T-cell (primary cell): ENCODE measurements at places on chromosomes 7 and 10. TPM values are rescaled to one million over a fixed set of nuclear protein-coding genes. Genes with fewer than 3 reads are reported as not detected.
A peak's percentile ranks its signal among the peaks of the same experiment; 100 is the strongest.

Gene NXPH1
- total RNA-seq, result not detected

Gene AGMO
- not detected for total RNA-seq

Gene WDFY4
- 6.0 TPM for total RNA-seq

Gene FRMD4A
- 1.4 TPM for total RNA-seq

DNA sequence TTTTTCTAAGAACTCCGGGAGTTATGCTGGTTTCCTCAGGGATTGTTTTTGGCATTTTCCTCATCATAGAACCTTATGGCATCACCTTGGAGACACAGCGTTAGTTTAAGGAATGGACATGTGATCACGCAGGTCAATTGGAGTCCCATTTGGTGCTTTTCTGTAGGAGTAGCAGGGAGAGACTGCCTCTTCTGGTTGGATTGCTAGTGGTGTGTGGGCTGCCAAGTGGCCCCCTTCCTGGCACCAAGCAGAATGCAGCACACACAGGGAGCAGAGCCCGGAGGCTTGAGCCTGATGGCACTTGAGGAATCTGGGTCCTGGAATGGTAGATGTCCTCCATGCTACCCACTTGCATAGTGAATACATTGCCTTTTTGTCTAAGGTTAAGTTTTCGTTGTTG lies 57.9 kb downstream of the SDK1 start:
- peaks cover 3% of the 10 kb centered on the region for H3K27me3 ChIP-seq
- H3K36me3 ChIP-seq, result no peaks in the 10 kb centered on the region
- H3K4me1 ChIP-seq, result no peaks in the 10 kb centered on the region
- H3K4me3 ChIP-seq, result no peak overlapping the region
- DNase-seq, result no peak

- H3K27me3 ChIP-seq, result no peaks in the 10 kb centered on the region
- no peak overlapping the region for H3K27ac ChIP-seq
- H3K36me3 ChIP-seq, result no peaks in the 10 kb centered on the region
- H3K4me1 ChIP-seq, result peaks cover 19% of the 10 kb centered on the region
Measured at GRCh38 chr10:80406204-80406603, 2.1 kb upstream of the PRXL2A start.

GRCh38 chr10:79904671-79905321 lies 44.1 kb downstream of the SFTPD start:
- no peak overlapping the region for H3K27ac ChIP-seq
- H3K27me3 ChIP-seq, result peaks cover 2% of the 10 kb centered on the region
- H3K4me3 ChIP-seq, result peak overlapping the region; percentile 60

Gene SEMA3D
- not detected for total RNA-seq

Gene HOXA6
- 0.65 TPM for total RNA-seq

DNA sequence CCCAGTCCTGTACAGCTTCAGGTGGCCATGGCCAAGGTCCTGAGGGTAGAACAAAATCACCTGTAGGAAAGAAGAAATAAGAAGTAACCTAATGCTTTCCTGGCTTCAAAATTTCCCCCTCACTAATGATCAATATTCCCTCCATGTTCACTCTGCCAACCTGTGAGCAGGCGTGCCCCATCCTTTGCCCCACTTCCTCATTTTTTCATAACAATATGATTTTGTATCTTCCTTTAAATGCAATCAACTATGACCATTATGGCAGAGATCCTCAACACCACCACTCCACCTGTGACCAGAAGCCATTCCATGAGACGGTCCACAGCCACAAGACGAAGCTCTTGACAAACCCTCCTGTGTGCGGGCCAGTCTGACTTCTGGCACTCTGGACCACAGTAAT lies 7.0 kb downstream of the MSS51 start:
- H3K36me3 ChIP-seq, result peaks cover 6% of the 10 kb centered on the region
- H3K27me3 ChIP-seq, result no peaks in the 10 kb centered on the region
- H3K4me3 ChIP-seq, result no peak overlapping the region
- DNase-seq, result no peak
- H3K27ac ChIP-seq, result no peak overlapping the region

GRCh38 chr7:66047426-66047825 lies 28.2 kb upstream of the ASL start:
- no peaks in the 10 kb centered on the region for H3K27me3 ChIP-seq
- H3K27ac ChIP-seq, result no peak overlapping the region
- DNase-seq, result no peak
- H3K36me3 ChIP-seq, result no peaks in the 10 kb centered on the region

GRCh38 chr7:85407391-85407790 lies 220.5 kb upstream of the SEMA3D start:
- no peaks in the 10 kb centered on the region for H3K27me3 ChIP-seq
- H3K4me3 ChIP-seq, result no peak overlapping the region
- no peak for DNase-seq
- no peaks in the 10 kb centered on the region for H3K36me3 ChIP-seq
- H3K4me1 ChIP-seq, result no peaks in the 10 kb centered on the region

DNA sequence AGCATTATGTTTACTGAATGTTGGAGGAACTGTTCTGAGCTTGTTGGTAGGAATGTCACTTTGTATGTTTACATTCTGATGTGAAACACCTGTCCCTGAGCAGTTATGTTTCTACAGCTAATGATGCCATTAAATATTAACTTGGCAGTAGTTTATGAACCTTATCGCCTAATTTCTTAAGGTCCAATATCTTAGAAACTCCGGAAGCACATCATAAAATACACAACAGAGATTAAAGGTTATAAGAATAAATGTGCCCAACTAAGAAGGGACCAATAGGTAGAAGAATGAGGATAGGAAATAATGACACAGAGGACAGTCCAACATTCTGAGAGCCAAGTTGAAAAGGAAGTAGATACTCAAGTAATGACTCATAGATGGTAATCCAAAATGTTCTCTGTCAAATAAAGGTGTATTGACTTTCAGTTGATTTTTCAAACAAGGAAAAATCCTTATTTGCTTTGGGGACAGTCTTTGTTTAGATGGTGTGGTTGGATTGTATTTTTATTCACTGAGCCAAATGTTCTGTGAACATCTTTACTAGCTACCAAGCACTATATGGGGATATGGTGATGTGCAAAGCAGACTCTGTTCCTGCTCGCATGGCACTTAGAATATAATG lies 31.9 kb downstream of the LCOR start:
- H3K4me3 ChIP-seq, result no peak overlapping the region
- H3K4me1 ChIP-seq, result no peaks in the 10 kb centered on the region
- H3K27me3 ChIP-seq, result no peaks in the 10 kb centered on the region
- H3K36me3 ChIP-seq, result peaks cover 3% of the 10 kb centered on the region

Gene SFRP5
- total RNA-seq, result 3.1 TPM

- peaks cover 41% of the 10 kb centered on the region for H3K27me3 ChIP-seq
- no peaks in the 10 kb centered on the region for H3K36me3 ChIP-seq
- H3K27ac ChIP-seq, result no peak overlapping the region
- peaks cover 48% of the 10 kb centered on the region for H3K4me1 ChIP-seq
Measured at GRCh38 chr7:150992833-150993302, 2.1 kb downstream of the NOS3 start.

Gene GRID2IP
- 0.90 TPM for total RNA-seq
